Stimulated activated CD4-positive, alpha-beta T cell treated with anti-CD3 and anti-CD28 coated beads, Interleukin-4, amount 100 ng/mL, for 24 hours (primary cell): ENCODE measurements at places on chromosomes 11 and 22.

DNA sequence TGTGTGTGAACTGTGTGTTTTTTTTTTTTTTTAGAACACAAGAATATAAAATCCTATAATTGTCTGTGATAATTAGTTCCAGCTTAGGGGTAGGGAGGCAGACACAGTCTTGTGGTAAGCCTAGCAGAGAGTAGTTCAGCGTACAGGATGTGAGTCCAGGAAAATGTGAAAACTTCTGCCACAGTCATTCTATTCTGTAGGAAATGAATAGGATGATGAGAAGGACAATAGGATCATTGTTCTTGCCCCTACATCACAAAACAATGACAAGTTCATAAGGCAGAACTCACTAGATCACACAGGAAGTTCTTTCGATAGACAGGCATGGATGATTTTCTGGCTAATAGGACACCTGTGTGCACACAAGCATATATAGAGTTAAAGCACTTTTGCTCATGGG is 132.2 kb downstream of the NAV2 start:
- no peak for DNase-seq

- no peak for DNase-seq
Measured at GRCh38 chr11:96088914-96089313, 165.0 kb upstream of the MTMR2 start.

- DNase-seq: no peak
Measured at GRCh38 chr11:64765291-64765850, 5.6 kb upstream of the PYGM start.

- DNase-seq: no peak
Measured at GRCh38 chr22:30226192-30226832, 20.2 kb downstream of the LIF start.

DNA sequence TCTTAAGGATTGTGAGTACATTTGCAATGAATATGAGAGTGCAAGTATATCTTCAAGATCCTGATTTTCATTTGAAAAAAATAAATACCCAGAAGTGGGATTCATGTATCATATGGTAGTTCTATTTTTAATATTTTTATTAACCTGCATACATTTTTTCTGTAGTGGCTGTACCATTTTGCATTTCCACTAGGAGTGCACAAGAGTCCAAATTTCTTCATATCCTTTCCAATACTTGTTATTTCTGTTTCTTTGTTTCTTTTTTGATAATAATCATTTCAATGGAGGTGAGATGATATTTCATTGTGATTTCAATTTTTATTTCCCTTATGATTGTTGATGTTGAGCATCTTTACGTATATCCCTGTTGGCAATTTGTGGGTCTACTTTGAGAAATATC is 759.8 kb upstream of the CNTN5 start:
- DNase-seq: no peak

- no peak for DNase-seq
Measured at GRCh38 chr11:78562398-78562797, 12.3 kb downstream of the NARS2 start.

GRCh38 chr22:40332319-40332781 is 13.9 kb upstream of the ADSL start:
- no peak for DNase-seq

- no peak for DNase-seq
Measured at GRCh38 chr22:17314487-17314886, 54.8 kb upstream of the CECR2 start.

DNA sequence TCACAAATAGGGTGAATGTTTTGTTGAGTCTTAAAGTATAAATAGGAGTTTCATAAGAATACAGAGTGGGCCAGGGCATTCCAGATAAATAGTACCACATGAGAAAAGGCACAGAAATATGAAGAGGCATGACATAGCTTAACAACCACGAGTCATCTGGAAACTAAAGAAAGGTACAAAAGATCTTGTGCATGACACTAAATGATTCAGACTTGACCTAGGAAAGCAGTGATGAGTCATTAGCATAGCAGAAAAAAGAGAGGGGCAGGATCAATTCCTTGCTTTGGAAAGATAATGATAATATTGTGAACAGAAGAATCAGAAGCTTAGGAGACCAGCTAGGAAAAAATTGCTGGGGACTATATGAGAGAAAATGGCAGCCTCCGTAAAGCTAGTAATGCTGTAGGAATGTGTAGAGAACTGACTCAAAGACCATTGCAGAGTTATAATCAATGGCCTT is 47.6 kb upstream of the FIBIN start:
- DNase-seq: no peak

DNA sequence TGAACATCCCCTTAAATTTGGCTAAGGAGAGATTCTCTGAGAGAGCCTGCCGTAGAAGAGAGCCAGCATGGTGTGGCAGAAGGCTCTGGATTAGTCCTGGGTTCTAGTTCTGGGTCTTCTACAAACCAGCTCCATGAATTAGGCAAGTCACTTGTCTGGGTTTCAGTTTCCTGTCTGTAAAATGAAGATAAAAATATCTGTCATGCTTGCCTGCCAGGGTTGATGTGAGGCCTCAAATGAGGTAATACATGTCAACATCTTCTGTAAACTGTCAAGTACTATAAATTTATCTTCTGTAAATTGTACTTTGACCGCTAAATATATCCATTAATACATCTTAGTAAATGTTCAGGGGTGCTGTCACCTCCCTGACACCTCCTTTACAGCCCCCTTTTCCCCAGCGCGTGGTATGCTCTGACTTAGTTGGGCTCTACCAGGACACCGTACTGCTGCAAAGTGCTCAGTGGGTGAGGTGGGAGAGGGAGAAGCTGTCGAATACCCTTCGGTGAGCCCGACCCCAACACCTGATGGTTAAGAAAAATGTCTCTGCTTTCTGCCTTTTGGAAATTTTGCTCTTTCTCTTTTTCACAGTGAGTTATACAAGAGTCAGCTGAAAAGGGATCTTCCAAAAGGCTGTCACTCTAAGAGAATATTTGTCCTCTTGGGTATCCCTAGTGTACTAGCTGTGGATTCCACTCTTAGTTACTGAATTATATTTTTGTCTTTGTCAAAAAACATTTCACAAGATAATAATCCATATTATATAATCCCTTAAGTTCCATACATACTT is 15.0 kb downstream of the RBX1 start:
- DNase-seq: no peak

- no peak for DNase-seq
Measured at GRCh38 chr11:104876324-104876723, 21.9 kb downstream of the CASP12 start.

GRCh38 chr11:123065621-123066020 is 3.7 kb upstream of the HSPA8 start:
- DNase-seq: no peak

- DNase-seq: no peak
Measured at GRCh38 chr11:46049325-46049897, 71.8 kb downstream of the PHF21A start.

GRCh38 chr22:30430933-30431332 is 5.4 kb downstream of the MTFP1 start:
- no peak for DNase-seq

- DNase-seq: peak; percentile 14
Measured at GRCh38 chr11:69674267-69674885, 777 bp downstream of the LTO1 start.

DNA sequence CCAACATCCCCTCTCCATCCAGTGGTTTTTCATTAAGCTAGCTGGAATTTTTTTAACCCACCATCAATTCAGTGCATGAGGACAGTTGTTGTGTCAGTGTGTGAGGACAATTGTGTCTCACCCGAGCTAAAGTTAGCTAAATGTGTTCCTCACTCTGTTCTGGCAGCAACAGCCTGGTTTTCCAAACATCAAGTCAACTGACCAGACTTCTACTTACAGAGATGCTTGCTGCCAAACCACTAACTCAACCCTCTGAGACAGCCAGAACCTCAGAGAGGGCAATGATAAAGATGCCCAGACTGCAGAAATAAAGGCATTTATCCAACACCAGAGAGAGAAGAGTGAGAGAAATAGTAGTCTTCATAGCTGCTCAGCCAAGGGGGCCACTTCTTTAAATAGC is 6.7 kb downstream of the PAMR1 start:
- no peak for DNase-seq

DNA sequence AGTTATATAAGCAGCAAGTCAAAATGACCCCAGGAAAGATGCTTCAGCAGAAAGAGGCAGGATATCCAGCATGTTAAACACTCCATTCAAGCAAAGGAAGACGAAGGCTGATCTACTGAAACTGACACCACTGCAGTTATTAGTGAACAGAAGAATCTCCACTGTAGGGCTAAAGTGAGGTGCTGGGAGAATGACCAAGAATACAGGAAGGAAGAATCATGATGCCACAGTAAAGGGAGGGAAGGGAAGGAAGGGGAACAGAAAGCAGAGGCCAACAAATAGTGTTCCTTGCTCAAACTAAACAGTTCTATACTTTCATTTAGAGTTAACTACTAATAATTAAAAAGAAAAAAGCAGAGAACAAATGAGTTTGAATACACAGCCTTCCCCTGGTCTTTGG is 92.5 kb downstream of the SIK3 start:
- no peak for DNase-seq

- DNase-seq: peak; percentile 26
Measured at GRCh38 chr11:36390963-36391471, 94.9 kb downstream of the PRR5L start.

GRCh38 chr11:2304506-2305139 is 2.8 kb downstream of the TSPAN32 start:
- DNase-seq: no peak

DNA sequence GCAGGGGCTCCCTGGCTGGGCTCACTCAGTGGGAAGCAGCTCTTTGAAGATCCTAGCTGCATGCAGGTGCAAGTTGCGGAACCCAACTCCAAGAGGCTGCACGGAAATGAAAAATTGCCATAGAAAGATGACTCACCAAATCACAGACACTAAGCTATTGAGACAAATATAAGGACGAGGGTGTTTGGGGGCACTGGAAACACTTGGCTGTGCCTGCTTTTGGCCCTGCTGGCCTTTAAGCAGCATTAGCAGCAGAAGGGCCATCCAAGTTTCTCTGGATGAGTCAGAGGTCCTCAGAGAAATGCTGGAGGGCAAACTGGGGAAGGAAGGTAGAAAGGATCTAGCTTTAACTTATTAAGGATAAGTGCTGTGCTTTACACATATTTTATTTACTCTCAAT is 282.3 kb downstream of the KIRREL3 start:
- no peak for DNase-seq

GRCh38 chr11:96044747-96045146 is 120.8 kb upstream of the MTMR2 start:
- no peak for DNase-seq

DNA sequence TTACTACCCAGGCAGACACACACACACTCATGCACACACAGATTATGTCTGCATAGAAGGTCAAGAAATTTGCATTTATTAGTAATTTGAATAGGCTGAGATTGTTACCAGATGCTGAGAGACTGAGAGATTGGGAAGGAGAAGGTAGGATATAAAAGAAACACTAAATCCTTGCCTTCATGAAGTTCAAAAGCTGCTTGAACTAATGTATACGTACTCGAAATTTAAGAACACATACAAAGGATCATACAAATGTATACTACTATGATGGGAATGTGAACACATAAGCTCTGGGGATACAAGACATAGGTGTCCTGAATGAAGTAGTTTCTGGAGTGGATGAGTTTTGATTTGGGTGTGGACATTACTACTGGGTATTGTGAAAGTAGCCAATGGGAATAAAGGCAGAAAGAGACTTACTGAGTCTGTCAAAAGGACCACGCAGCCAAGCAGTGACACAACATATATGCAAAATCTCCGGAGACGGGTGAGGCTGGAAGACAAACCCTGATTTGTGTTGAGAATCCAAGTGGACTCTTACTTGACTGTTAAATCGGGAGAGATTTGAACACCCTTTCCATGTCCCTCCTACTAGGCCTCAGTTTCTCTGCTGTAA is 7.3 kb upstream of the PKNOX2 start:
- no peak for DNase-seq

DNA sequence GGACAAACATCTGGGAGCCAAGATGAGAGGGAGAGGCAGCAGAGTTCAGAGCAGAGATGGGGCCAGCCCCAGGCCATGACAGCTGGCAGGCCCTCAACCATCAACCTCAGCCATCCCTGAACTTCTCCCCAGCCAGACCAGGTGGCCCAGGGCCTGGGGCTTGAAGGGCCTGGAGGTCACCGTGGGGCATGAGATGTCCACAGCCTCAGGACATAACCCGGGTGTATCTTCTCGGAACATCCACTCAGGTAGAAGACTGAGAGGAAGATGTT is 12.4 kb upstream of the SLC39A13 start:
- no peak for DNase-seq

GRCh38 chr11:128841461-128842072 is 25.5 kb downstream of the KCNJ1 start:
- DNase-seq: no peak

DNA sequence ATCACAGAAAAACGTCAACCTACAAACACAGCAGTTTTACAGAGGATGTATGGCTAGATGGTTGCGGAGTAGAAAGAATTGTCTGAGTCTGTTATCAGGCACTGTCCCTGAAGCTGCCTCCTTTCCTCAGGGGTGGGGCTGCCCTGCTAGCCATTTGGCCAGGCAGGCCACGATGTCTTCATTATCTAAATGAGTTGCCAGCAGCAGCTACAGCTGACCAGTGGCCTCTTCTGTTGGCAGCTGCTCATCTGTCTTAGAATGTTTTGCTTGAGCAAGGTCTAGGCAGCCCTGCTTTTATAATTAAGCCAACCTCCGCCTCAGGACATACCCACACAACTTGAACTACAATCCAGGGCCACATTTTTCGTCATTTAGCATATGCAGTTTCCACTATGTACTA is 17.5 kb downstream of the SLC6A5 start:
- no peak for DNase-seq

DNA sequence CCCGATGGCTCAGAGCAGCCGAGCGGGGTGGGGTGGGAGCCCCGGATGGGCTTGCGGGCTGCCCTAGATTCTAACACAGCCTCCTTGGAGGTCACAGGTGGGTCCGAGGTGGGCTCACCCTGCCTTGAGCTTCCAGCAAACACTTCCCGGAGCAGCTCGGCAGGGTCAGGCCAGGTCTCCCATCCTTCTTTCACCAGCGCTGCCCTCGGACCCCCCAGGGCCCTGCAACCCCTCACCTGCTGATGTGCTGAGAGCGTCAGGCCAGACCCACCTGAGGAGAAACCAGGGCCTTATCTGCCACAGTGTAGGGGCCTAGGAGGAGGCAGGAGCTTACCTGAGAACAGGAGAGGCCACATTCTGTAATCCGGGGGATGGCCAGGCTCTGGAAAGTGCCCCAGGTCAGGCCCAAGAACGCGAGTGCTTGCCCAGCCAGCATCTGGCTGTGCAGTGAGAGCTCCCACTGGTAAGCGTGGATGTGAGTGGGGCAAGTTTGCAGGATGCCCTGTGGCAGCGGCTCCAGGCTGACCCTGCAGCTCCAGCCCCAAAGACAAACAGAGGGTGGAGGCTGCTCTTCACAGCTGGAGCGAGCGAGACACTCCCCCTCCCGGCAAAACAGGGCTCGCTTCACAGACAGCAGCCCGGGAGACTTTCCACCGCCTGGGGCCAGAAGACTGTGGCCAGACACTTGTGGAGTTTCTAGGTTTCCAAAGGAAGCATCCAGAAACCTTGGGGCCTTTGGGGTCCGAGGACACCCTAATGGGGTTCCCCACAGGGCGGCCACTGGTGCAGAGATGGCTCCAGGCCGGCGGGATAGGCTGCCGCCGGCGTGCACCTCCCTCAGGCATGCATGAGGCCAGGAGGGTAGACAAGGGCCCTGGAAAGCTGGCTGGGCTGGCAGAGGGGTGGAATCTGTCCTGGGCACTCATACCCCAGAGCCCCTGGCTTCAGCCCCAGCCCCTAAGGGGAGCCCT is at the start of gene IL17REL:
Gene IL17REL (minus strand): TSS at position 555 of the 971 bp plus-strand sequence. CDS start 119 bp downstream, at position 436.
- no peak for DNase-seq
